ENCODE measurements at places on chromosomes 3 and 15.

- DNase-seq = no peak
These were observed 69.1 kb upstream of the TNFAIP8L3 start for GRCh38 chr15:51163843-51164242.

- no peak for DNase-seq
These were observed 349.4 kb downstream of the CNTN6 start for GRCh38 chr3:1442271-1442670.

DNA sequence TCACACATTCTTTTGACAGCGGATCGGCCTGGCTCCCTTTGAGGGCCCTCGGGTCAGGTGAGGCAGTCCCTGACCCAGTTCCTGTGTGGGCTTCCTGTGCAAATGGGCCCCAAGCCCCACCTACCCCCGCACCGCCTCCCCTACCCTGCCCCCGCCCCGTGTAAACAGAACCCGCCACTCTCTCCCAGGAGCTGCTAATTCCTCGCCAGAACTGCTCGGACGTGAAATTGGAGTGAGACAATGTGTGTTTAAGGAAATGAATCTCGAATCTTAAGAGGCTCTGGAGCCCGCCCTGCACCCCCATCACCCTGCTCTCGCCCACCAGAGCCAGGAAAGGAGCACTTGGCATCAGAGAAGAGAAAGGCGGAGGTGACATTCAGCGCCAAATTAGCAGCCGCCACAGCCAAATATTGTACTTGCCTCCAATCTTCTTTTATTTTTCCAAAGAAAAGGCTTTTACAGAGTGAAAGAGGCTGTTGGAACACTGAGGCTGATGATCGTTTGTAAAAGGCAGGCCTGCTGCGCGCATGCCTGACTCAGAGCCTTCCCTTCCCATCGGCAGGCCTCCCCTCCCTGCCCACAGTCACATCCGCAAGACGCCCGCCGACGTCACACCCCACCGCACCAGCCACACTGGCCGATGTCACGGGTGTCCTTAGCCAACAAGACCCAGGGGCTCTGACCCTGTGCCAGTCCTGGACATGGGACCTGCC is 53.1 kb downstream of the CACNA2D2 start:
- DNase-seq = peak; percentile 55

DNA sequence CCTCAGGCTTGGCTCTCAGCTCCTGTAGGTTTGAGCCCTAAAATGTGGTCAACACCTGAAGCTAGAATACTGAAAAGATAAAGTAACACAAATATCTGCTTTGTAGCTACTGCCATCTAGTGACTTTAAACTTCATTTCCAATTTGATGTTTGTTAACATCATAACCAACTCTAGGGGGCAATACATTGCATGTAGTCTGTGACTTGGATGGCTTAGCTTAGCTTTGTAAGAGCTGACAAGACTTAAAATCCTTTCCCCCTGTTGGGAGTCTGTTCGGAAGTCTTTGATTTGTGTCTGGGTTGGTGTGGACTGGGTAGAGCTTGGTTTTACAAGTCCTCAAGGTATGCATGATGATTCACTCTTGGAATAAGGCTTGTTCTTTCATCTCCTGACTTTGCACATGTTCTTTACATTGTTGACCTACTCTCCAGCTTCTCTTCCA is 51.7 kb downstream of the SCN11A start:
- DNase-seq = no peak

- DNase-seq = no peak
These were observed 9.4 kb upstream of the RPL24 start for GRCh38 chr3:101695779-101696372.

DNA sequence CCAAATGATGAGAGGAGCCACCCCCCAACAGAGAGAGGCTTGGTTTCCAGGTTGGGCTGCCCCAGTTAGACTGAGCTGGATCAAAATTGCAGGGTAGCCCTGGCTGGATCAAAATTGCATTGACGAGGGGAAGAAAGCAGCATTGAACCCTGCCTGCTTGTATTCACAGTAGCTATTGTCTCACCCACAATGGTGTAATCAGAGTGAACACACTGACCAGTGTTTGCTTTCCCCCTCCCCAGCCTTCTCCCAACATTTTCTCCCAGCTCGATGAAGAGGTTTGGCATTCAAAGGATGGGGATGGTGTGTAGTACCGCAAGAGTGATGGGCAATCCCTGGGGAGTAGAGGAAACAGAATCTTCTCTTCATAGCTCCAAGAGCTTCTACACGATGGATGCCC is 223.8 kb downstream of the ADAMTS9 start:
- DNase-seq = no peak

DNA sequence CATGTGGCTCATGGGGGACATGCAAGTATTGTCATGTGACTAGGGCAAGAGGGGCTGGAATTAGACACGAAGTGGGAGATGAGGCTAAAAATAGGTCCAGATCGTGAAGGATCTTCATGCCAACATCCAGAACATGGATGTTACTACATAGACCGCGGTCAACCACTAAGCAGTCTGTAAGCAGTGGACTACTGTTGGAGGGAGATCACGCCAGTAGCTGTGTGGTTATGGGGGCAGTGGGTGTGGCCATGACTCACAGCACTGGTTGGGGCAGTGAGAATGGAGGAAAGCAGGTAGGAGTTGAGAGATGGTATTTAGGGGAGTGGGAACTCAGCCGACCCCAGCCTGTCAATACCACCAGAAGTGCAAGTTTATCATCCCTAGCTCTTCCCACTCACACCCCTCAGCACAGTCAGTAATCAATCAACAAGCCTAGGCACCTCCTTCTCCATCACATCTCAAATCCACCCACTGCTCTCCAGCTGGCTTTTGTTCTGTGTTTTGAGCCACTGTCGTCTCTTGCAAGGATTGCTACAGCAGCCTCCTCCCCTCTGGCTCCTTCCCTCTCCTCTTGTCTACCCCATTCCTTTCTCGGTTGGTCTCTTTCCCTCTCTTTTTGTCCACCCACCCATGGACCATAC is 107.2 kb upstream of the ABHD17C start:
- DNase-seq = no peak

DNA sequence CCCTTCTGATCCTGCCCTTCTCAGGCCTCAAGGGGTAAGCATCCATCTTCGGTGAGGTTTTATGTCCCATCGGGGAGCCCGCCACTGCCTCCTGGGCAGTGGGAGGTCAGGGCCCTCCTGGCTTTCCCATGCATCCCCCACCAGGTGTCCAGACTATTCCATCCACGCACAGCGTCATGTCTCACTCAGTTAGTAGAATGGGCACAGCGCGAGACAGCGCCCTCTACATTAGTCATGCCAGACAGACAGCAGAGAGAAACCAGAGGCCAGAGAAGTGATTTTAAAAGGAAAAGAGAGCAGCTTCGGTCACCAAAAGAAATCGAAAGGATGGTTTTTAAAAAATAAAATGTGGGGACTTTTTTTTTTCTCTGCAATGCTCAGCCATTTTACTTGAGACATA is 49.8 kb downstream of the ZDHHC3 start:
- DNase-seq = no peak

- no peak for DNase-seq
These were observed 347.0 kb upstream of the ZNF385D start for GRCh38 chr3:22098021-22098420.

DNA sequence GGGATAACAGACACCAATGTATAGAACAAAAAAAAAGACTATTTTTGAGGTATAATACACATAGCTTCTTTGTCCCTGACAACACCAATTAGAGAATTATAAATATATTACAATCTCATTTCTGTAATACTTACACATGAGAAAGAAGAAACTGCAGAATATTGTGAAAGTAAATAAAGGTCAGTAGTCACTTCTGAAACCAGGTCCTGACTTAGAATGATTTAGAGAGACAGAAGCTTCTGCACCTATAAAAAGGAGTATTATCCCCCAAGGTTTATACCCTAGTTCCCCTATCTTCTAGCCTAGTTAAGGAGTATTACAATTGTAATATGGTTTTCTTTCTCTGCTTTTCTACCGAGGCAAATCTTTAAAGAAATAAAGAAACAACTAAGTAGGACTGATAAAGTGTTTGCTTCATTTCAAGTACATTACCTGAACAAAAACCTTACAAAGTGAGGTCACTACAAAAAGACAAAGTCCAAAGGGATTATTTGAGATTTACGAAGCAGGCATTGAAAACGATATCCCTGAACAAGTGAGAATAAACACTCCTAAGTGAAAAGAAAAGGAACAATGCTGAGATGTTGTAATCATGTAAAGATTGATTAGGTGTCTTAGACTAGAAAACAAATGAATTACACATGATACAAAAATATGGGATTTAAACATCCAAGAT is 103.0 kb downstream of the GBE1 start:
- no peak for DNase-seq

DNA sequence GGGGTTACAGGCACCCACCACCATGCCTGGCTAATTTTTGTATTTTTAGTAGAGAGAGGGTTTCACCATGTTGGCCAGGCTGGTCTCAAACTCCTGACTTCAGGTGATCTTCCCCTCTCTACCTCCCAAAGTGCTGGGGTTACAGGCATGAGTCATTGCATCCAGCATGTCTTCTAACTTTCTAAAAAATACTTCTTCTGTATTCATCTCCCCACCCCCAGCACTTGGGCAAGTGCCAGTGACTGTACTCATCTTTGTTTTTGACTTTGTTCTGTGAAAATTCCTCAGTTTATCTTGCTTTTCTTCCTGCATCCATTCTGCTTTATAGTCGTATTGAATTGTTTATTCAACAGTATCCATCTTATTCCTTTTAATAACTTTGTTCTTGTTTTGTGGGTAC is 47.6 kb downstream of the ARIH1 start:
- DNase-seq = no peak

- DNase-seq = no peak
These were observed 353.4 kb downstream of the FEZF2 start for GRCh38 chr3:62019906-62020305.

- no peak for DNase-seq
These were observed 94.8 kb downstream of the GBE1 start for GRCh38 chr3:81666502-81667121.

GRCh38 chr3:147851062-147851461 is 441.9 kb downstream of the ZIC1 start:
- no peak for DNase-seq

- DNase-seq = no peak
These were observed 723 bp upstream of the DRD3 start for GRCh38 chr3:114179575-114179974.

DNA sequence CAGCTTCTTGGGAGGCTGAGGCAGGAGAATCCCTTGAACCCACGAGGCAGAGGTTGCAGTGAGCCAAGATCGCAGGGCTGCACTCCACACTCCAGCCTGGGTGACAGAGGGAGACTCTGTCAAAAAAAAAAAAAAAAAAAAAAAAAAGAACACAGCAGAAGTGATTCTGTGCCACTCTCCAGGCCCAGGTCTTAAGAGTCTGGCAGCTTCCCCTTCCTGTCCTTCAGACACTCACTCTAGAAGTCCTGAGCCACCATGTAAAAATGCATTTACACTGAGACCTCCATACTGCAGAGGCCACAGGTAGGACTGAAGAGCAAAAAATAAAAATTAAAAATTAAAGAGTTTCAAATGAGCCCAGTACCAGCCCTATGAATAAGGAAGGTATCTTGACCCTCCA is 11.8 kb upstream of the CDV3 start:
- DNase-seq = no peak

DNA sequence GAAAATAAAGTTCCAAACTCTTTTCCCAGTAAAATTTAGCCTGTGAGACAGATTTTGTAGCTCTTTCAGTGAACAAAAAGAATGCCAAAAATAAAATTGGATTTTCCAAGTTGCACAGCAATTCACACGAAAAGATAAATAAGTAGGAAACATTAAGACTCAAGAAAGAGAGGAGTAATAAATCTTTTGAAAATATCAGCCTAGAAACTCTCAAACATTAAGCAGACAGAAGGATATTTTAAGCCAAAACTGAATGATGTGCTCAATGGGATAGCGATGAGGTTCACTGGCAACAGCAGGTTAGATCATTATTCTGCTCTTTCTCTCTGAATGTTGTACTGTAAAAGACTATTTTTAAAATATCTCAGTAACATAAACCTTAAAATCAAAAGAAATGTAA is 115.0 kb downstream of the STAG1 start:
- DNase-seq = no peak

- no peak for DNase-seq
These were observed 188.3 kb downstream of the APBA2 start for GRCh38 chr15:29074045-29074444.

- DNase-seq = no peak
These were observed 64.0 kb downstream of the RGMA start for GRCh38 chr15:93024716-93025624.

GRCh38 chr15:71790081-71790480 is 20.3 kb upstream of the NR2E3 start:
- no peak for DNase-seq

DNA sequence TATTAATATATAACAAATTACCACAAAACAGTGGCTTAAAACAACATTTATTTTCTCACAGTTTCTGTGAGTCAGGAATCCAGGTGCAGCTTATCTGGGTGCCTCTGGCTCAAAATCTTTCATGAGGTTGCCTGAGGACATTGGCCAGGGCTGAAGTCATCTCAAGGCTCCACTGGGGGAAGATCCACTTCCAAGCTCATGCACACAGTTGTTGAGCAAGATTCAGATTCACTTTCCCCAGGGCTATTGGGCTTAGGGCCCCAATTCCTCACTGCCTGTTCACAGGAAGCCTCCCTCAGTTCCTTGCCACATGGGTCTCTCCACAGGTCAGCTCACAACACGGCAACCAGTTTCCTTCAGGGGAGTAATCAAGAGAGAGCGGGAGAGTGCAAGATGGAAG is 35.0 kb downstream of the RFTN1 start:
- DNase-seq = no peak

DNA sequence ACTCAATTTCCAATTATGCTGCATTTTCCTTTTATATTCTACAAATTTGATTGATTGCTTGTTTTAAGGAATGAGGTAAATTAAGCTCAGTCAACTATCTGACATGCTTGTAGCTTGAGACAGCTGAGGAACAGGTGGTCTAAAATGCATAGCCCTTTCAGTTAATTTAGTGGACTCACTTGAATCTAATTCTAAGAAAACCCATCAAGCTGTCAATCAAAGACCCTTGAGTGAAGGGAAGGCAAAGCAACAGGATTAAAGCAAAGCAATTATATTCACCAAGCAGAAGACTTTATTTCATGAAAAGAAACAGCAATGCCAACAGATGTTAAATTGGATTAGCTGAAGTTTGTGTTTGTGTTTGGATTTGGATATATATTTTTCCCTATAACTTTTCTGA is 228.5 kb downstream of the ARPP21 start:
- DNase-seq = no peak

GRCh38 chr3:59995563-59995962 is 945.7 kb upstream of the CFAP20DC start:
- DNase-seq = no peak

DNA sequence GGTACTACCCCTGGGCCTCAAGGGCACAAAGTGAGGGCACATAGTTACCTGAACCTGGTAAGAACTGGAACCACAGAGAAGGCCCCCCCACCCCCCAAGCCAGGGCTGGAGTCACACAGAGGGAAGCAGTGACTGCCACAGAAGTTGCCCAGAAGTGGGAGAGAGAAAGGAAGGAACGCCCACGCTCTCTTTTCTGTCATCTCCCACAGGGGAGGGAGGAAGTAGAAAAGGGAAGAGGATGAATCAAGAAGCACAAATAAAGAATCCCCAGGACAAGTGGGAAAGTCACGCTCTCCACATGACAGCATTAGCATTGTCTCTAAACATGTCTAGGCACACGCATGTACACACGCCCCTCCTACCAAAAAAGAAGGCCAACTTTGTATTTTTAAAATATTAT is 114.7 kb upstream of the FRMD4B start:
- DNase-seq = no peak

GRCh38 chr3:167886690-167887089 is 151.2 kb downstream of the SERPINI1 start:
- no peak for DNase-seq
